ENCODE measurements at places on chromosomes 16 and 17. TPM values are rescaled to one million over a fixed set of nuclear protein-coding genes. Genes with fewer than 3 reads are reported as not detected.

DNA sequence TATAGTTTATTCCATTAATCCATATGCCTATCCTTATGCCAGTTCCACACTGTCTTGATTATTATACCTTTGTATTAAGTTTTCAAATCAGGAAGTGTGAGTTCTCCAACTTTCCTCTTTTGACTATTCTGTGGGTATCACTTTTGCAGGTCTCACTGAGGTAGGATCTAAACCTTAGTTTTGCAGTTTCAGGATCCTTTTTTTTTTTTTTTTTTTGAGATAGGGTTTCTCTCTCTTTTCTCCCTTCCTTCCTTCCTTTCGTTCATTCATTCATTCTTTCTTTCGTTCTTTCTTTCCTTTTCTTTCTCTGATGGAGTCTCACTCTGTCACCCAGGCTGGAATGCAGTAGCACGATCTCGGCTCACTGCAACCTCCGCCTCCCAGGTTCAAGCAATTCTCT lies 71.6 kb downstream of the CHD9 start:
- no peak for DNase-seq
- no peak overlapping the region for H3K4me3 ChIP-seq
- H3K27me3 ChIP-seq = no peaks in the 10 kb centered on the region
- H3K27ac ChIP-seq = no peak overlapping the region

DNA sequence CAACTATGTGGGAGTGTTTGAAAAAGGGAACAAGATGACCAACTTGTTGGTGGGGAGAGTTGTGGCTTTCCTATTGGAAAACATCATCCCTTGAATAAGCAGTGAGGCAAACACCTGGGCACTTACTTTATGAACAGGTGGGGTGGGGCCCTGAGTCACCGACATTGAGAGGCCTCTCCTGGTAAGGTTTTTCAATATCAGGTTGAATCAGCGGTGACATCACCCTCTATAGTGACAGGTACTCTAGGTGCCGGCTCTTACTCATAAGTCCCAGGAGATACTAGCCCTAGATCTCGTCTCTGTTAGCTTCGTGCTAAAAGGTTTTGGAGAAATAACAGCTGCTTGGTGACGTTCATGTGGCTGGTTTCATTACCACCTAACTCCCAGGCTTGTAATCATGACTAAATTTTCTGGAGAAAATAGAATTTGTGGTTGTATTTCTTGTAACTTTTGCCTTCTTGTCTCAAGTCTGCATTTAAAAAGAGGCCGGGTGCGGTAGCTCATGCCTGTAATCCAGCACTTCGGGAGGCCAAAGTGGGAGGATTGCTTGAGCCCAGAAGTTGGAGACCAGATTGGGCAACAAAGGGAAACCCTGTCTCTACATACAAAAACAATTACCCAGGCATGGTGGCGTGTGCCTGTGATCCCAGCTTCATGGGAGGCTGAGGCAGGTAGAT lies 19.3 kb downstream of the CDH1 start:
- peak; percentile 92 for DNase-seq
- peaks cover 14% of the 10 kb centered on the region for H3K36me3 ChIP-seq
- H3K27me3 ChIP-seq = no peaks in the 10 kb centered on the region
- no peak overlapping the region for H3K4me3 ChIP-seq
- H3K27ac ChIP-seq = peak overlapping the region; percentile 85

GRCh38 chr16:84323606-84324005 lies 28.9 kb downstream of the WFDC1 start:
- DNase-seq = no peak
- H3K36me3 ChIP-seq = no peaks in the 10 kb centered on the region
- H3K27ac ChIP-seq = no peak overlapping the region
- H3K4me1 ChIP-seq = no peaks in the 10 kb centered on the region

DNA sequence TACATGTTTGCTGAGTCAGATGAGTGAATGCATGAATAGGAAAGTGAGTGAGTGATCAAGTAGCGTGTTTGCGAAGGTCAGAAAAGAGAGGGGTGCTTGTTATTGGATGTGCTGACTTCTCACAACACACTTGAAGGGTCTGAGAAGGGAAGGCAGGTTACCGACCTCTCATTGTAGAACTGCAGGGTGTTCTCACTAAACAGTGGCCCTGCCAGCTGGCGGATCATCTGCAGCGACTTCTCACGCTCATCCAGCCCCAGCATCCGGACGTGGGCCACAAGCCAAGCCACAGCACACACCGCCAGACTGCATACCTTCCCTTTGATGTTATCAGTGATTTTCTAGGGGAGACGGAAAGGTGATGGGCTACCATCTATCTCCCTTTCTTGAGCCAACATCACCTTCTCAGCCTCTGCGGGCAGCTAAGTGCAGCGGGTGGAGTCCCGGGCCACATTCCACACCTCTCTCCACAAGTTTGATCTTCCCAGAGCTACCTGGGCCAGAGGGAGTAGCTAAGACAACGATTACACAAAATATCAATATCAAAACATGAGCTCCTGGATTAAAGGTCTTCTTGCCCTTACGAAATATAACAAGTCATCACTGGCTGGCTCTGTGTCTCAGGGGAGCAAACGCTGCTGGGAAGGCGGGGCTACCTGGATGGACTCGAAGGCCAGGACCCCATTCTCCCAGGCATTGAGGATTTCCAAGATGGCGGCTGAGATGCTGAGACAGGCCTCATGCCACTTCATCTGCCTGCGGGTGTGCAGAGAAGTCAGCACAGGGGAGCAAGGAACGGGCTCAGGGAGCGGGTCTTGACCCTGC lies 11.0 kb downstream of the CSF3 start:
- H3K4me1 ChIP-seq = peaks cover 2% of the 10 kb centered on the region
- no peak overlapping the region for H3K27ac ChIP-seq
- H3K27me3 ChIP-seq = no peaks in the 10 kb centered on the region
- H3K4me3 ChIP-seq = no peak overlapping the region
- no peak for DNase-seq

GRCh38 chr16:54957403-54958166 lies 26.9 kb downstream of the IRX5 start:
- no peaks in the 10 kb centered on the region for H3K4me1 ChIP-seq
- no peak overlapping the region for H3K27ac ChIP-seq
- no peak for DNase-seq
- no peaks in the 10 kb centered on the region for H3K36me3 ChIP-seq
- H3K27me3 ChIP-seq = no peaks in the 10 kb centered on the region

DNA sequence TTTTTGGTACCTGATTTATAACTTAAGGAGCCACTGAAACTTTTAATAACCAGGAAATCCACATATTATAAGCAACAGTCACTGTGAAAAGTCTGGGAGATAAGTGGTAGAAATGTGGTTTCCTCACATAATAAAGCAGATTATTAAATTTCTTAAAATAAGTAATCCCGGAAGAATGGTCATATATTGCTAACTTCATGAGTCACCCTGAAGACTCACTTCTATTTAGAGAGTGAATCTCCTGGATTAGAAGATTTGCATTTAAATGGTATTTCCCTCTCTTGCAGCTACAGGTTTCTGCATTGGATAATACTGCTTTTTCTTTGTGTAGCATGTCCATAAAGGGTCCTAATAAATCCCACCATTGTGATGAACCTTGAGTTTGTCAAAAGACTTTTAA lies 1286.8 kb upstream of the CDH8 start:
- no peaks in the 10 kb centered on the region for H3K27me3 ChIP-seq
- H3K27ac ChIP-seq = no peak overlapping the region
- no peak for DNase-seq
- H3K4me1 ChIP-seq = no peaks in the 10 kb centered on the region
- no peaks in the 10 kb centered on the region for H3K36me3 ChIP-seq

GCGR gene
- polyA plus RNA-seq = 2.5 TPM

DNA sequence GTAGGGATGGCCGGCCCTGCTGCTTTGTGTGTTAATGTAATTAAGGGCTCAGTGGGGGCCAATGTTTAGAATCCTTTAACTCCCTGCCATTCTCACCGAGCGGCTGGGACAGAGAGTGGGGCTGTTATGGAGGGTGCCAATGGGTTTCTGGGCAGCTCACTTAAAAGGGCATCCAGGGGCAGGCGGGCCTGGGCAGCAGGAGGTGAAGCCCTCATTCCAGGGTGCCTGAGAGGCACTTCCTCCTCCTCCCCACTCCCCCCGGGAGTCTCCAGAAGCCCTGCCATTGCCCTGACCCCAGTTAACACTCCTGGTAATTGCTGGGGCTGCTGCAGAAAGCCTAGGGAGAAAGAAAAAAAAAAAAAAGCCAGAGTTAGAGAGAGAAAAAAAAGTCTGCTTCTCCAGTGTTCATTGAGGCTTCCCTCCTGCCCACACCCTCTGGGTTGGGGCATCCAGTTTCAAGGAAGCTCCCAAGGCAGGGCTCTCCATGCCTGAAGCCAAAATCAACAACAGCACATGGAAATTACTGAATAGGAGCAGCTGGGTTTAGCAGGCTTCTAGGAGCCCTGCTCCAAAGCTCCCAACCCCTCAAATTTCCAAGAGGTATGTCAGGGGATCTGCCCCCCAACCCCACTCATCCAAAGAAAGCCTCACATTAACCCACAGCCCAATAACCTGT lies 28.0 kb downstream of the CUEDC1 start:
- H3K4me3 ChIP-seq = no peak overlapping the region
- no peak for DNase-seq
- H3K4me1 ChIP-seq = peaks cover 9% of the 10 kb centered on the region

DNA sequence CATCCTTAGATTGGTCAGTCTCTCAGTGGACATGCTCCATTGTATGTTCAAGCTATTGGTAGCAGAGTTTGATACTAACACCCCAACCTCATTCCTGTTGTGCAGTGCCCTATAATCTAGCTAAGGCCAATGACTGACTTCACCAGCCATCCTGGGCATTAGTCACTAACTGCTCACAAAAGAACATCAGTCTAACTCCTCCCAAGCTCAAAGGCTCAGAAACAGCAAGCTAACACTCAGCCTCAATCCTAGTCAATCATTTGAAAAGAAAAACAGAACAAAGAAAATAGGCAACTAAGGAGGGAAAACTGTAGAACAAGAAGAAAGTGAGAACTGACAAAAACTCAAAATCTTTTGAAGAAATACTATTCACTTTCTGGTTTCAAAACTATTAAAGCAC lies 199.1 kb upstream of the C17orf78 start:
- H3K4me3 ChIP-seq = no peak overlapping the region
- no peaks in the 10 kb centered on the region for H3K4me1 ChIP-seq
- no peaks in the 10 kb centered on the region for H3K27me3 ChIP-seq
- peaks cover 19% of the 10 kb centered on the region for H3K36me3 ChIP-seq

CCDC200 gene
- 47.1 TPM for polyA plus RNA-seq

GRCh38 chr16:85460252-85461021 lies 152.7 kb upstream of the GSE1 start:
- no peak for DNase-seq
- no peaks in the 10 kb centered on the region for H3K36me3 ChIP-seq
- H3K4me1 ChIP-seq = peaks cover 36% of the 10 kb centered on the region
- no peak overlapping the region for H3K4me3 ChIP-seq
- H3K27ac ChIP-seq = peak overlapping the region; percentile 10

GRCh38 chr17:6994118-6994598 lies 1.7 kb upstream of the ALOX12 start:
- DNase-seq = no peak
- peaks cover 26% of the 10 kb centered on the region for H3K27me3 ChIP-seq
- peaks cover 17% of the 10 kb centered on the region for H3K36me3 ChIP-seq
- H3K4me1 ChIP-seq = peaks cover 12% of the 10 kb centered on the region
- no peak overlapping the region for H3K4me3 ChIP-seq
- H3K27ac ChIP-seq = no peak overlapping the region

- H3K4me3 ChIP-seq = no peak overlapping the region
- H3K27ac ChIP-seq = no peak overlapping the region
- DNase-seq = no peak
- H3K27me3 ChIP-seq = no peaks in the 10 kb centered on the region
- H3K4me1 ChIP-seq = no peaks in the 10 kb centered on the region
- no peaks in the 10 kb centered on the region for H3K36me3 ChIP-seq
Measured at GRCh38 chr17:56441308-56441707, 152.2 kb upstream of the NOG start.
